D341Med (cell line): ENCODE measurements at places on chromosomes 11 and 22.

DNA sequence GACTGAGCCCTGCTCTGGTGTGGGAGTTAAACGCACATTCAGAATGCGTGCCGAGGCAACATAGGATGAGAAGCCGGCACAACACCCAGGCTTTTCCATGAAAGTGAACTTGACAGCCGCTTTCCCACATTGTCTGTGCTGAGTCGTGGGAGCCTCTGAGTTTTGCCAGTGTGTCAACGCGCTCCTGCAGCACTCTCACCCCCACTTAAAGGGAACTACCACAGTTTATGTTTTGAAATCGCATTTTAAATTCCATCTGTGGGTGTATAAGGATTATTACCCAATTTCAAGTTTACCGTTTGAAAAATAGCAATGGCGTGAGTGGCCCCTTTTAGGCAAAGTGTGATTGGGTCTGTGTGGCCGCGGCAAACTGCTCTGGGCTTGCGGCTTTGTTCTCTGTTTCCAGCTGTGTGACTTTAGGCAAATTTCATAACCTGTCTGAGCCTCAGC, 81.5 kb downstream of the FBLN1 start:
- no peak for DNase-seq

DNA sequence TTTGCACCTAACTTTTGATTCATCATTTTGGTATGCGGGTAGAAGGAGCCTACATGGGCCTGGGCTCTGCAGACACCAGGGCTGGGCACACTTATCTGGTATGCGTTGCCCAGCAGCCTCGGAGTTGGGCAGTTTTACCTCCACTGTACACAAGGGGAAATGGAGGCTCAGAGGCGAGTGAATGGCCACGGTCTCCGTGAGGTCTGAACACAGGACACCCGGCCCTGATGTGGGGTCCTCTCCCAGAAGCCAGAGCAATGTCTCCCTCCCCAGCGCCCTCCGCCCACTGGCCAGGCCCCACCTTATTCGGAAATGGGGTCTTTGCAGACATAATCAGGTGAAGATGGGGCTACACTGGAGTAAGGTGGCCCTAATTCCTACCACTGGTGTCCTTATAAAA, 43.7 kb downstream of the OSBPL5 start:
- DNase-seq, result no peak

DNA sequence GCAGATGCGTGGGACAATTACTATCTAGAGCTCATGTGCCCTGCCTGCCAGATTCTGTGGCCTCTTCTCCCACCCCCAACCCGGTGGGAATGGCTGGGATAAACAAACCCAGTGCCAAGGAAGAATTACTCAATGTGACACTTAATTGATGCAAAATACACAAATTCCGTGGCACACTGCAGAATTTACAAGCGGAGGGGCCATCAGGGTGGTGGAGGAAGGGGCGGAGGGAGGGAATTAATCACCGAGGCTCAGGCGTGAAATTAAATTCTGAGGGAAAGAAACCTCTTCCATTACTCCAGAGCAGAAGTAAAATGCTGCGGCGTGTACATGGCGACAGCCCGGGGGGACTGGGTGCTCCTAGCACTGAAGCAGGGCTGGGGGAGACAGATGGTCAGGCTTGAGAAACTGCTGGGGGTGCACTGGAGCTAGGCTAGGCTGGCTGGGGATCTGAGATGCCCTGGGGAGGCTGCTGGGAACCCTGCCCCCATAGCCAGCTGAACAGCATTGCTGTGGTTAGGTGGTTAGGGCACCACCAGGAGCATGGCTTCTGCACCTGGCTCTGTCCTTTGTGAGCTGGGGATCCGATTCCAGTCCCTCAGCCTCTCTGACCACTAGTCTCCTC, 200.6 kb downstream of the CEP164 start:
- peak; percentile 80 for DNase-seq

DNA sequence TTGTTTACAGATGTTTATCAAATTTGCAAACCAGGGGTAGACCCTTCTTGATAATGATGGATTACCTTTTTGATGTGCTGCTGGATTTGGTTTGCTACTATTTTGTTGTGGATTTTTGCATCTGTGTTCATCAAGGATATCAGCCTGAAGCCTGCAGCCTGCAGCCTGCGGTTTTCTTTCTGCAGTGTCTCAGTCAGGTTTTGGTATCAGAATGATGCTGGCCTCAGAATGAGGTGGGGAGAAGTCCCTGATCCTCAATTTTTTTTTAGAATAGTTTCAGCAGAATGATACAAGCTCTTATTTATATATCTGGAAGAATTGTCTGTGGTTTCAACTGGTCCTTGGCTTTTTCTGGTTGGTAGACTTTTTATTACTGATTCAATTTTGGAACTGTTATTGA, 19.7 kb upstream of the RAB38 start:
- no peak for DNase-seq
